ENCODE measurements at places on chromosomes 5 and 9.
A peak's percentile ranks its signal among the peaks of the same experiment; 100 is the strongest.

DNA sequence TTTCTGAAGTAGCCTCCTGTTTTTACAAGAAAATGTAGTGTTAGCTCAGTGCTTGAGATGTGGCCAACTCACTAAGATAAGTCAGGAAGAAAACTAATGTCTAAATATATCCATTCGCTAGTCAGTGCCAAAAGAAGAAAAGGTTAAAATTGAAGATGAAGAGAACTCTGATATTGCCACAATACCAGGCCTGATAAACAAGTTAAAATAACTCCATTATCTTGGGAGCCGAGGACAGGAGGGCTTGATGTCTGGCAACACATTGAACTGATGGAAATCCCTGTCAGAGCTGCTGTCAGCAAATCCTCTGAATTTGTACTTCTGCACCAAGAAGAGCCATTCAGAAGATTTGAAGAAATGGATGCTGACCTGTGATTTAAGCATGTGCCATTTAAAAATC, 103.4 kb downstream of the LRRC70 start:
- no peak for DNase-seq

GRCh38 chr5:82174919-82175219, 103.3 kb downstream of the RPS23 start:
- no peak for DNase-seq

GRCh38 chr5:158521995-158522394, 577.7 kb downstream of the EBF1 start:
- no peak for DNase-seq

GRCh38 chr5:107867266-107867665, 196.5 kb upstream of the EFNA5 start:
- DNase-seq, result no peak

- DNase-seq, result no peak
Measured at GRCh38 chr9:36878986-36879982, 154.8 kb downstream of the PAX5 start.

GRCh38 chr5:123997462-123998215, 485.7 kb downstream of the CSNK1G3 start:
- DNase-seq, result no peak

- peak; percentile 10 for DNase-seq
Measured at GRCh38 chr5:103211576-103212561, 46.7 kb upstream of the MACIR start.

DNA sequence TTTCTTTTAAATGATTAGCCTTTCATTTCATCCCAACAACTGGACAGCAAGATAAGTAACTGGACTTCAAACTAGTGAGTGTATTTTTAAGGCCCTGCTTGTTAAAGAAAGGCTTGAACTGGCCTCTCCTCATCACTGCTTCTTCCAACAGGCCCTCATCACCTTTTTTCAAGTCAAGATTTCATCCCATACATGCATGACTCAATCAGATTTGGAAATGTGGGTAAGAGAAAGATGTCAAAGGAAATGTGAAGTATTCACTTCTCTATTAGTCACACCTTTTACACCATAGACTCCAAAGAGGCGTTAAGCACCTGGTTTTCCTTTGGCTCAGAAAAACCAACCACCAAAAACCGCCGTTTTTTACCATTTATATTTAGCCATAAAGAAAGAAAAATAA, 4.9 kb downstream of the NR4A3 start:
- DNase-seq, result no peak

All from CD4-positive, alpha-beta T cell treated with Interleukin-1 beta for 1 hour (primary cell).